ENCODE measurements at places on chromosomes 1 and 21. TPM values are rescaled to one million over a fixed set of nuclear protein-coding genes. Genes with fewer than 3 reads are reported as not detected.

CSMD2 gene
- 0.14 TPM for total RNA-seq

OR2T4 gene
- total RNA-seq: not detected

- H3K27ac ChIP-seq: no peak overlapping the region
- H3K4me1 ChIP-seq: no peaks in the 10 kb centered on the region
- H3K27me3 ChIP-seq: no peaks in the 10 kb centered on the region
- DNase-seq: no peak
Observed at GRCh38 chr1:56068210-56068609, 511.2 kb downstream of the PLPP3 start.

GRCh38 chr1:68313735-68314134 is 81.4 kb upstream of the WLS start:
- no peaks in the 10 kb centered on the region for H3K36me3 ChIP-seq
- no peak for DNase-seq
- no peaks in the 10 kb centered on the region for H3K27me3 ChIP-seq

DNA sequence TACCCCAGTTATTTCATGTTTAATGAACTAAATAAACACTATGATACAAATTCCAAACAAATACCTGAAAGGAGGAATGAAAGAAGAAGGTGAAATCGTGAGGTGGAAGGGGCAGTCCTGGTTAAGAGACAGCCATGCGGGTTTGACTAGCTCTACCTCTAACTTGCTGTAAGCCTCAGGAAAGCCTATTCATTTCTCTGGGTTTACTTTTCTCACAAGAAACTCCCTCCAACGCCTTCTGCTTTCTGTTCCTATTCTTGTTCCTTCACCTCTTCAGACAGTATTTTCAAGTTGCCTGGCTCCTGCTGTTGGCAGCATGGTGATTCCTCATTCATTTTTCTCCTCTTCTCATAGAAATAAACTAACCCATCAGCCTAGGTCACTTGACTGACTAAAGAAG is 92.4 kb downstream of the NTPCR start:
- no peak overlapping the region for H3K4me3 ChIP-seq
- H3K4me1 ChIP-seq: no peaks in the 10 kb centered on the region
- H3K36me3 ChIP-seq: no peaks in the 10 kb centered on the region
- DNase-seq: no peak
- H3K27ac ChIP-seq: no peak overlapping the region
- H3K27me3 ChIP-seq: no peaks in the 10 kb centered on the region

- no peak overlapping the region for H3K4me3 ChIP-seq
- peak; percentile 77 for DNase-seq
- no peaks in the 10 kb centered on the region for H3K27me3 ChIP-seq
- no peaks in the 10 kb centered on the region for H3K36me3 ChIP-seq
- H3K27ac ChIP-seq: no peak overlapping the region
Observed at GRCh38 chr21:34544032-34544496, 32.1 kb upstream of the KCNE1 start.

- no peaks in the 10 kb centered on the region for H3K27me3 ChIP-seq
- no peak overlapping the region for H3K27ac ChIP-seq
- H3K4me1 ChIP-seq: no peaks in the 10 kb centered on the region
- H3K4me3 ChIP-seq: no peak overlapping the region
- H3K36me3 ChIP-seq: no peaks in the 10 kb centered on the region
- peak; percentile 20 for DNase-seq
Observed at GRCh38 chr1:18041102-18041501, 66.5 kb upstream of the IGSF21 start.

Data from prostate gland (tissue), 2 donors.